ENCODE measurements at places on chromosomes 5 and 9. TPM values are rescaled to one million over a fixed set of nuclear protein-coding genes. Genes with fewer than 3 reads are reported as not detected.

Gene NPR2
- 28.4 TPM for total RNA-seq

Gene FANCG
- 3.0 TPM for total RNA-seq

Gene ADAMTS2
- total RNA-seq: 1.9 TPM

Gene TRPM3
- total RNA-seq: 0.08 TPM

Gene MXD3
- 2.3 TPM for total RNA-seq

Gene NUTM2G
- not detected for total RNA-seq

Gene FOXD4L3
- total RNA-seq: not detected

Gene BAAT
- 0.15 TPM for total RNA-seq

DNA sequence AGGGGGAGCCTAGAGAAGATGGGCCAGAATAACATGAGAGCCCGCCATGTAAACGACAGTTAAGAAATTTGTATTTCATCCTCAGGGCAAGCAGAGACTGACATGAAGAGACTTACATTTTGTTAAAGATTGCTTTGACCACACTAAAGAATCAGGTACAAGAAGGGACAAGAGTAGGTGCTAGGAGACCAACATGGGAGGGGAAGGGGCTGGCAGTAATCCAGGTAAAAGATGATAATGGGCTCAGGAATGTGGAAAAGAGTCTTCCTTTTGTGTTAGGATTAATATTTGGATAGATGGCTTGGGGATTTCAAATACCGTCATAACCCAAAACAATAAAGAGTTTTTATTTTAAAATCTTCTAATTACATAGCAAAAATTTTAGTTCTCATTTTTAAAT lies 137.3 kb downstream of the ZNF462 start:
- H3K27ac ChIP-seq: no peak overlapping the region
- H3K4me1 ChIP-seq: no peaks in the 10 kb centered on the region
- no peak overlapping the region for H3K4me3 ChIP-seq
- DNase-seq: no peak
- H3K36me3 ChIP-seq: peaks cover 68% of the 10 kb centered on the region

GRCh38 chr9:93890436-93890935 lies 64.7 kb downstream of the BARX1 start:
- H3K4me3 ChIP-seq: no peak overlapping the region
- no peaks in the 10 kb centered on the region for H3K36me3 ChIP-seq
- H3K4me1 ChIP-seq: no peaks in the 10 kb centered on the region
- no peaks in the 10 kb centered on the region for H3K27me3 ChIP-seq

GRCh38 chr5:15763754-15764153 lies 263.8 kb downstream of the FBXL7 start:
- no peak overlapping the region for H3K4me3 ChIP-seq
- H3K4me1 ChIP-seq: no peaks in the 10 kb centered on the region
- H3K27ac ChIP-seq: no peak overlapping the region
- no peaks in the 10 kb centered on the region for H3K27me3 ChIP-seq
- DNase-seq: no peak

DNA sequence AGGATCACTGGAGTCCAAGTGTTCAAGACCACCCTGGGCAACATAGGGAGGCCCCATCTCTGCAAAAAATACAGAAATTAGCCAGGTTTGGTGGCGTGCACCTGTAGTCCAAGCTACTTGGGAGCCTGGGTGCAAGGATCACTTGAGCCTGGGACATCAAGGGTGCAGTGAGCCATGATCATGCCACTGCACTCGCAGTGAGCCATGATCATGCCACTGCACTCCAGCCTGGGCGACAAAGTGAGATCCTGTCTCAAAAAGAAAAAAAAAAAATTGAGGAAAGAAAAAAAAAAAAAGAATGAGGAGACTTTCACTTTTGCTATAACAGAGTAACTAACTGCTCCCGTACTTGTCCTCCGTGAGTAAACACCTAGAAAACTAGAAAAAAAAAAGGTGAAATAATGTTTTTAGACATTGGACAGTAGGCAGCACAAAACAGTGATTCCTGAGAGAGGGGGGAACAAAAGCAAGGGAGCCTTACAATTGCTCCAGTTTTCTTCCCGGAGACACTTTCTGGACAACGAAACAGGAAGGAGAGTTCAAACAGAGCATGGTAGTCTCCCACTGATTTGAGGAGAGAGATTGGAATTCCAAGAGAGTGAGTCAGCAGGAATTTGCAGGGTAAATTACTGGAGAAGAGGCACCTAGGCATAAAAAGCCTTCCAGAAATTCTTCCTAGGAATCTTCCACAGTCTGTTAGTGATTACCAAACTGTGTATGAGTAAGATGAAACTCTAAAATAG lies 6.9 kb upstream of the ZBTB5 start:
- no peaks in the 10 kb centered on the region for H3K27me3 ChIP-seq
- peak overlapping the region; percentile 48 for H3K27ac ChIP-seq
- peak overlapping the region; percentile 47 for H3K4me3 ChIP-seq
- DNase-seq: no peak

DNA sequence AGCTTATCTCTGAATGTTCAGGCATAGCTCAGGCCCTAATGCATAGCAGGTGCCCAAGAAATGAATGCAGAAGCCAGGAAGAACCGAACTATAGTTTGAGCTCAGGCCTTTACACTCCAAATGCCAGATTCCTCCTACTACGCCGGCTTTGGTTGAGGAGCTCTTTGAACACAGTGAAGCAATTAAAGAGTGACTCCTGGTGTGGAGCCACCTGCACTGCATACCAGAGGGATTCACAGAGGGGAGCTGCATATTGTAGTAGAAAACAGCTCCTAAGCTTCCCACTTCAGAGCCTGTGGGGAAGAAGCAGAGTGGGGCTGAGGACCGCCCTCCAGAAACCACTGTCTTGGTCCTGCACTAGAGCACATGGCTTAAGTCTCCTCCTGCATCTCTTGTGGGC lies 14.5 kb upstream of the KCNMB1 start:
- no peaks in the 10 kb centered on the region for H3K4me1 ChIP-seq
- DNase-seq: no peak
- no peak overlapping the region for H3K4me3 ChIP-seq
- H3K27me3 ChIP-seq: no peaks in the 10 kb centered on the region

GRCh38 chr5:10081584-10081983 lies 168.1 kb downstream of the ATPSCKMT start:
- H3K27ac ChIP-seq: no peak overlapping the region
- DNase-seq: no peak
- H3K36me3 ChIP-seq: no peaks in the 10 kb centered on the region
- H3K4me1 ChIP-seq: no peaks in the 10 kb centered on the region
- H3K27me3 ChIP-seq: peaks cover 3% of the 10 kb centered on the region

DNA sequence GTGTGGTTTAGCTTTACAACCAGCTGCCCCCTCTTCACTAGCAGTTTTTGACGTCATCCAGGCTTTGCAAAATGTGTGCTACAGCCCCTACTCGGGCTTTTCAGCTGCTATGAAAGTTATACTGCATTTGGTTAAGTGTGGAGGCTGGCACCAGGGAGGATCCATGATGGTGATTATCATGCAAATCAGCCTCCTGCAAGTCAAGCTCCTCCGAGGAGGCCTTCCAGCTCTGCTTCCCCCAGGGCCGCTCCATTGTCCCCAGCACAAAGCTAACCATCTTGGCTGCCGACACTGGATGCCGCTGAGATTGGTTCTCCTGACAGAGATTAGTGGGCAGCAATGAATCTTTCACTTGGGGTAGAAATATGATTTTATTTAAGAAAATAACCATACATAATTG lies 159.6 kb downstream of the NR2F1-AS1 start:
- no peak for DNase-seq
- no peaks in the 10 kb centered on the region for H3K36me3 ChIP-seq
- no peaks in the 10 kb centered on the region for H3K27me3 ChIP-seq
- H3K27ac ChIP-seq: no peak overlapping the region
- H3K4me3 ChIP-seq: peak overlapping the region; percentile 0

DNA sequence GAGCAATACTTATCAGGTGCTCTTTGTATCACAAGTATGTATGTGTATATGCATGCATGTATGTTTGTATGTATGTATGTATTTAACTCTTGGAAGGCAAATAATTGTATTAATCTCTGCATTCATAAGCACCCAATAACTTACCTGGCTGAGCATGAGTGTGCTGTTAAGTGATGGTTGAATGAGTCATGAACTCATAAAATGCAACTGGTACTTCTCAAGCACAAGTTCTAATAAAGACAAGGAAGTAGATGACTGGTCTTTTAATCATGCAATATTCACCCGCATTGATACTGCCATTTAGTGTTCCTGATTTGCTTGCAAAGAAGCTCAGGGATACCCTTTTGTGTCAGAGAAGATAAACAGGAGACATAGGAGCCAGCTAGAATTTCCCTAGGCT lies 204.9 kb upstream of the TRPM3 start:
- no peak overlapping the region for H3K4me3 ChIP-seq
- H3K27me3 ChIP-seq: no peaks in the 10 kb centered on the region
- no peak overlapping the region for H3K27ac ChIP-seq
- no peaks in the 10 kb centered on the region for H3K36me3 ChIP-seq
- H3K4me1 ChIP-seq: no peaks in the 10 kb centered on the region

DNA sequence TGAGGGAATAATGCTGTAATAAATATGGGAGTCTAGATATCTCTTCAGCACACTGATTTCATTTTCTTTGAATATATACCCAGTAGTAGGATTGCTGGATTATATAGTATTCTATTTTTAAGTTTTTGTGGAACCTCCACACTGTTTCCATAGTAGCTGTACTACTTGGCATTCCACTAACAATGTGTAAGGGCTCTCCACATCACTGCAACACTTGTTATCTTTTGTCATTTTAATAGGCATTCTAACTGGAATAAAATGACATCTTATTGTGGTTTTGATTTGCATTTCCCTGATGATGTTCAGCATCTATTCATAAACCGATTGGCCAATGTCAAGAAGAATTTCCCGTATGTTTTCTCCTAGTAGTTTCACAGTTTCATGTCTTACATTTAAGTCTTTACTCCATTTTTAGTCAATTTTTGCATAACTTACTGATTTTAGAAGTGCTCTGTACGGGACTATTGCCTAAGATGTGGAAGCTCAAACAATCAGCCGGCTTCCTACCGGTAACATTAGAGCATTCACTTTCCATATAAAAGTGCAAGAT lies 1078.8 kb downstream of the TAF11L14 start:
- DNase-seq: no peak
- no peaks in the 10 kb centered on the region for H3K27me3 ChIP-seq
- H3K4me1 ChIP-seq: no peaks in the 10 kb centered on the region
- no peaks in the 10 kb centered on the region for H3K36me3 ChIP-seq

DNA sequence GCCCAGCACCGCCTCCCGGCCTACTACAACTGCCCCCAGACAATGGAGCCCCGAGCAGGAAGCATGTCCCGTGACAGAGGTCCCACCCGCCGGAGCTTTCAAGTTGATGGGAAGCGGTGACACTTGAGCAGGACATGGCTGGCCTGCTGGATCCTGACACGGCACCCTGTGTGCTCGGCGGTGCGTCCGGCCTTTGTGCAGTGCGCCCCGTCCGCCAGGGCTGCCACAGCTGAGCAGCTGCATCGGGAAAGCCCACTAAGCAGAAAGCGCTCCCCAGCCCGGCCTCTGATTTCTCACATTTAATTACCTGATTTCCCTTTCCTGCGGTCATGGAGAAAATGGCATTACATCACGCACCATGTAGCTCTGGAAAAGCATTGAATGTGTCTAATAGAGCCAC lies 611.9 kb downstream of the IRX1 start:
- no peak overlapping the region for H3K4me3 ChIP-seq
- no peak overlapping the region for H3K27ac ChIP-seq
- no peaks in the 10 kb centered on the region for H3K27me3 ChIP-seq
- H3K36me3 ChIP-seq: no peaks in the 10 kb centered on the region
- H3K4me1 ChIP-seq: no peaks in the 10 kb centered on the region
- DNase-seq: no peak

DNA sequence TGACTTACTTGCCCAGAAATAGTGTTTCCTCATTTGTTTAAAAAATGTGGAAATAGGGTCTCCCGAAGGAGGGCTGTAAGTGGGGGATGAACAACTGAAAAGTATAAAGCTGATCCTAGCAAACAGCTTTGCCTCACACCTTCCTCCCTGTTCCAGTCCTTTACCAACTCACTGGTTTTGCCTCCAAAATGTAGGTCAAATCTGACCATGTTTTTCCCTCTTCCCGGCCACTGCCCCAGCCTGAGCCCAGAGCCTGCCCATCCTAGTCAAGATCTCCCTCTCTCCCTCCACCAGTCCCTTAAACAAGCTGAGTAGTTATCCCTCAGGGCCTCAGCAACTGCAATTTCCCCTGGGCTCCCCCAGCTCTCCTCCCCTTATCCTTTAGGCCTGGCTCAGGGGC lies 82.4 kb upstream of the FBXW11 start:
- H3K27ac ChIP-seq: no peak overlapping the region
- no peak overlapping the region for H3K4me3 ChIP-seq
- no peaks in the 10 kb centered on the region for H3K27me3 ChIP-seq
- DNase-seq: no peak

GRCh38 chr5:78509145-78509865 lies 139.3 kb downstream of the LHFPL2 start:
- peak overlapping the region; percentile 73 for H3K27ac ChIP-seq
- H3K4me1 ChIP-seq: peaks cover 60% of the 10 kb centered on the region
- H3K36me3 ChIP-seq: no peaks in the 10 kb centered on the region
- DNase-seq: no peak

- no peaks in the 10 kb centered on the region for H3K36me3 ChIP-seq
- no peak for DNase-seq
- peaks cover 25% of the 10 kb centered on the region for H3K4me1 ChIP-seq
- H3K4me3 ChIP-seq: no peak overlapping the region
- no peak overlapping the region for H3K27ac ChIP-seq
Observed at GRCh38 chr9:111961575-111961974, 65.0 kb downstream of the UGCG start.

DNA sequence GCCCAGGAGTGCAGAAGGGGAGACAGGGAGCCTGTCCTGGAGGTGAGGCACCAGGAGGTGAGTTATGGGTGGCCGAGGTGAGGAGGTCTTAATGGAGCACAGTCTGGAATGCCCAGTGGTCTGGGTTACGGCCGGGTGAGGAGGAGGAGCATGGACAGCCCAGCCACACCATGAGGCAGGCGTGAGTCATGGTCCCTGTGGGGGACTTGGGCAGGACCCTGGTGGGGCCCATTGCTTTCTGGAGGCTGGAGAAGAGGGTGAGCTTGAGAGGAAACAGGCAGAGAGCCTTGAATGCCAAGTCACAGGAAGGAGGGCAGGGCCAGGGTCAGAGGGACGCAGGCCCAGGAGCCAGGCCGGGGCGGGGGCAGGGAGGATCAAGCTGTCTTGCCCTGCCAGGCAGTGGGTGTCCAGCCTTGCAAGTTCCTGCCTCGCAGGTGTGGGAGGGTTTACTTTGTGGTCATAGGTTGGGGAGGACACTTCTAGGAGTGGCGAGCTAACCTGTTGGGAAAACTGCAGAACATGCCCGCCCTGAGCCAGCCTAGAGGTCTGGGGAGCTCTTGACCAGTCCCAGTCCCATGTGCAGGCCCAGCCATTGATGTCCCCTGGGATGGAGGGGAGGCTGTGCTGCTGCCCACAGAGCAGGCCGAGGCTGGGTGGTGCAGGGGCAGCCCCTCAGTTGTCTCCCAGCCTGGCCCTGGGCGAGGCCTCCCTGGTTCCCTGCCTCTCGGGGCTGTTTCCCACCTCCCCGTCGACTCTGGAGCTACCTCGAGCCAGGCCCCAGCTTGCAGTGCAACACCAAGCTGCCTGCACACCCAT lies 2.8 kb downstream of the CACNA1B start:
- no peak for DNase-seq
- H3K4me3 ChIP-seq: no peak overlapping the region
- H3K36me3 ChIP-seq: no peaks in the 10 kb centered on the region
- H3K4me1 ChIP-seq: no peaks in the 10 kb centered on the region
